ENCODE measurements at places on chromosomes 3 and 15.

GRCh38 chr15:43230640-43231115 is 9.9 kb upstream of the EPB42 start:
- no peak for DNase-seq

GRCh38 chr3:149151843-149152242 is 22.4 kb downstream of the HPS3 start:
- no peak for DNase-seq

GRCh38 chr3:149593418-149594160 is 64.2 kb downstream of the WWTR1 start:
- no peak for DNase-seq

GRCh38 chr15:50049871-50050270 is 69.2 kb downstream of the ATP8B4 start:
- DNase-seq: no peak

DNA sequence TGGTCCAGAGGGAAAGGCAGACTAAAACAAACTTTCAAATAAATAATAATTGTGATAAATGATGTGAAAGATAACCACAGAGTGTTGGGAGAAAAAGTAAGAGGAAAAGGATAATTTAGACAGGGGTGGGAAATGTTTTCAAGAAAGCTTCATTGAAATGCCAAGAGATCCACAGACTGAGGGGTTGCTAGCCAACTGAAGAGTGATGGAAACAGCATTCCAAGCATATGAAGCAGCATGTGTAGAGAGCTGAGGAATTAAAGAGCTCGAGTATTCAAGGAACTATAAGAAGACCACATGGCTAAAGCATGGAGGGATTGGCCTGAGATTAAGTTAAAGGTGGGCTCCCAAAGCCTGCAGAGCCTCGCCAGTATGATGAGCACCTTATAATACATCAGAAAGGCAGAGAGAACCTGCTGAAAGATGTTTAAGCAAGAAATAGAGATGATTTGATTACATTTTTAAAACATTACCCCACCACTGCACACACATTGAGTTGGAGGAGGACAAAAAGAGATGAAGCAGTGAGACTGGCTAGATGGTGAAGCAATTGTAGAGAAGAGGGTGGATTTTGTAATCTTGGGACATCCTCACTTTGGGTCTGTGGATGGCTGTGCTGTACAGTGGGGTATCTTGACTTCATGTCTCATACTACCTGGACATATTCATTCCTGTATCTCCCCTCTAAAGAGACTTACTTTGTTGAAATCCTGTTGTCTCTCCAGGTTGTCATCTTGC is 100.8 kb downstream of the STAC start:
- DNase-seq: no peak

- no peak for DNase-seq
Observed at GRCh38 chr15:83769411-83769999, 115.6 kb downstream of the ADAMTSL3 start.

DNA sequence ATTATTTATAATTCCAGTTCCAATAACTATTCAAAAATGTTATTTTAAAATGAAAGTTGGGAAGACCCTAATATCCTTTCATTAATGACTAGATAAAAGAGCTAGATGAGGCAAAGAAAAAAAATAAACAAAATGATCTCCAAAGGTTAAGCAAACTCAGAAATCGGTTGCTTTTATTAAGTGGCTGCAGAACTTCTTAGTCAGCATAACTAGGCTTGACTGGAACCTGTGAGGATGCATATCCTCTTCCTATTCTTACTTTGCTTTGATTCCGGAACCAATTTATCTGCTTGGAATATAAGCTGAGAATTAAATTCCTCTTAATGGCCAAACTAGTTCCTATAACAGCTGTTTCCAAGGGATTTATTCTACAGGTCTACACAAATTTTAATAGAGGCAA is 10.7 kb downstream of the GAP43 start:
- DNase-seq: no peak

- no peak for DNase-seq
Observed at GRCh38 chr3:177026505-177027277, 170.6 kb downstream of the TBL1XR1 start.

DNA sequence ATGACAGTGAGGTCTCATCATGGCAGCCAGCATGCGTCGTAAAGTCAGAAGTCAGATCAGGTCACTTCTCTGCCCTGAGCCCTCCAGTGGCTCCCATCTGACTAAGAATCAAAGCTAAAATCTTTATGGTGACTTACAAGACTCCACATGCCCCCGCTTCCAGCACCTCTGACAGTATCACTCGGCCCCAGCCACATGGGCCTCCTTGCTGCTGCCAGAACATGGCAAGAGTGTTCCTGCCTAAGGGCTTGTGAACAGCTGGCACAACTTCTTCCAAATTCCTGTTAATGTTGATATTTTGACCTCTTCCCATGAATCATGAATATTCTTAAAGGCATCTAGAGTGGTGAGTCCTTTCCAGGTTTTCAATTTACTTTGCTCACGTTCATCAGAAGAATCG is 20.5 kb downstream of the POLR2M start:
- DNase-seq: no peak

- DNase-seq: no peak
Observed at GRCh38 chr15:58167095-58167691, 29.0 kb downstream of the AQP9 start.

DNA sequence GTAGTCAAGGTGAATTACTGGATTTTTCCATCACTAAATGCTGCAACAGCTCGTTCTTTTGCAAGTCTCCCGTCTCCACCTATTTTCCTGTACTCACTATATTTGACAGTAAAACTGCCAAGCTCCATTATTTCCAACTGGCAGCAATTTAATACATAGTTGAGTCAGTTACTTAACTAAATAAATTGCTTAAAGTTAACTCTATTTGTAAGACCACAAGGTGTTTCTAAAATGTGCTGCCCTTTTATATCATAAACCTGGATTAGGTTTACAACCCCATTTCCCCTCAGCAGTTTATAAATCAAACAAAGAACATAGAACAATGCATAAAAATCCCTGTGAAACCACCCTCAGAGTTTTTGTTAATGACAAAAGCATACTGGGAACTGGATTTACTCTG is 211.4 kb upstream of the DPH6 start:
- DNase-seq: no peak

Data from NCI-H524 treated with DMSO at 0.1 percent for 48 hours (cell line).